ENCODE measurements at places on chromosomes 7 and 10. TPM values are rescaled to one million over a fixed set of nuclear protein-coding genes. Genes with fewer than 3 reads are reported as not detected.

TBXAS1 gene
- total RNA-seq = 4.3 TPM

CHCHD2 gene
- total RNA-seq = 394 TPM

LDB3 gene
- 1,178 TPM for total RNA-seq

MYH16 gene
- not detected for total RNA-seq

FAM107B gene
- total RNA-seq = 8.6 TPM

CCL24 gene
- total RNA-seq = not detected

HOXA2 gene
- 0.30 TPM for total RNA-seq

NPY4R2 gene
- not detected for total RNA-seq

DPCD gene
- 17.5 TPM for total RNA-seq

RNF32 gene
- total RNA-seq = 0.38 TPM

COL1A2 gene
- total RNA-seq = 170 TPM

EVX1 gene
- not detected for total RNA-seq

PTPRZ1 gene
- 0.51 TPM for total RNA-seq

LIPK gene
- total RNA-seq = not detected

DRGX gene
- total RNA-seq = not detected

LRIT1 gene
- not detected for total RNA-seq

NEUROD6 gene
- not detected for total RNA-seq

PRSS37 gene
- not detected for total RNA-seq

ADAM8 gene
- 4.3 TPM for total RNA-seq

AGMO gene
- 0.40 TPM for total RNA-seq

COL28A1 gene
- total RNA-seq = 0.51 TPM

RBAK gene
- total RNA-seq = 9.6 TPM

DENND2A gene
- total RNA-seq = 7.2 TPM

GBX1 gene
- 0.57 TPM for total RNA-seq

TFEC gene
- 1.6 TPM for total RNA-seq

CYP3A7 gene
- total RNA-seq = not detected

Data from cardiac septum (tissue), 1 donor.